COR-L47 (cell line): ENCODE measurements at places on chromosomes 7 and 10.
A peak's percentile ranks its signal among the peaks of the same experiment; 100 is the strongest.

DNA sequence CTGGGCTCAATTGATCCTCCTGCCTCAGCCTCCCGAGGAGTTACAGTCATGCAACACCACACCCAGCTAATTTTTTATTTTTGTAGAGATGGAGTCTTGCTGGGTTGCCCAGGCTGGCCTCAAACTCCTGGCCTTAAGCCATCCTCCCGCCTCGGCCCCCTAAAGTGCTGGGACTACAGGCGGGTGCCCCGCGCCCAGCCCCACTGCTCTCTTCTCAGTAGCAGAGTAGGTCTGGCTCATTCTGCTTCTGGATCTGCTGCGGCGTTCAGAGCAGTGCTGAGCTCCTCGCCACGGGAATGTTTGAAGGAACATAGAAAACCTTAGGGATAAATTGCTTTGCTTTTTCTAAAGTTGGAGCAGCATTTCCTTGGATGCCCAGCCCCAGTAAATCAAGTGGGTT, 27.4 kb downstream of the WIPI2 start:
- DNase-seq: no peak

- DNase-seq: no peak
Observed at GRCh38 chr10:77082601-77083252, 554.9 kb downstream of the KCNMA1 start.

DNA sequence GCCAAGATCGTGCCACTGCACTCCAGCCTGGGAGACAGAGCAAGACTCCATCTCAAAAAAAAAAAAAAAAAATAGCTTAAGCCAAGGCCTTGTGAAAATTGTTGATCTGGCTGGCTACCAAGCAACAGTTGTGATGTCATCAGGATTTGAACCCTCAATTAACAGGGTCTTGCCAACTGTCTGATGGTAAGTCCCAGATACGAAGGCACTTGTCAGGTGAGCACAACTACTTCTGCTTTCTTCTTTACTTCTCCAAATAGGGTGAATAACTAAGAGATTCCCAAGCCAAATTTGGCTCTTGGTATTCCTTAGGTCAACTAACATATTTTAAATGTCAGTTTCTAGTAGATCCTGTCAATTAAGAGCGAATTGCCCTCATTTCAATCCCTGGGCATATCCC, 47.4 kb downstream of the ANKRD61 start:
- DNase-seq: no peak

GRCh38 chr7:148266795-148267194, 323.8 kb upstream of the C7orf33 start:
- no peak for DNase-seq

- DNase-seq: no peak
Observed at GRCh38 chr10:47326927-47327330, 4.7 kb downstream of the GDF2 start.

- no peak for DNase-seq
Observed at GRCh38 chr10:120019568-120019967, 127.0 kb downstream of the SEC23IP start.

DNA sequence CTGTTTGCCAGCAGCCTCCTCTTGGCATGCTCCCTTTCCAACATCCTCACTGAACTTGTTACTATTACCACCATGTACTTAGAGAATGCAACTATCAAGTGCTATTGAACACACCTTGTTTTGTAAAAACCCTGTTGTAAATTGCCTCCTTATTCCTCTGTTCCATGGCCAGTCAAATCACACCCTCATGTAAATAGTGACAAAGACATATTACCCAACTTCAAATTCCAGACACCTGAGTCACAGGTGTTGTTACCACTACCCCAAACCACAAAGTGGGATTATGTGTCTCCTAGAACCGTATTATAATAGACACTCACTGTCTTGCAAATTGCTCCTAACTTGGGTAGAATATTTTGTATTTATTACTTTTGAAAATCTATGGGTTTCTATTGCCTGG, 263.2 kb upstream of the C7orf33 start:
- DNase-seq: no peak

- DNase-seq: no peak
Observed at GRCh38 chr7:43196379-43196778, 83.9 kb downstream of the HECW1 start.

DNA sequence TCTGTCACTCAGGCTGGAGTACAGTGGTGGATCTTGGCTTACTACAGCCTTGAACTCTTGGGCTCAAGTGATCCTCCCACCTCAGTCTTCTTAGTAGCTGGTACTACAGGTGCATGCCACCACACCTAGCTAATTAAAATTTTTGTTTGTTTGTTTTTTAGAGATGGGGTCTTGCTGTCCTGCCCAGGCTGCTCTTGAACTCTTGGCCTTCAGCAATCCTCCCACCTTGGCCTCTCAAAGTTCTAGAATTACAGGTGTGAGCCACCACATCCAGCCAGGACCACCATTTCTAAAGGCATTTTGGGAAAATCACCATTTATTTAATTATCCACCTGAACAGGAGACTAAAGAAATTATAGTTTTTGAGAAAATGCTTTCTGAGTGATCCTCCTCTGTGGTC, 252.3 kb downstream of the PRPF18 start:
- no peak for DNase-seq

- DNase-seq: no peak
Observed at GRCh38 chr7:99901581-99901980, 17.7 kb downstream of the TRIM4 start.

DNA sequence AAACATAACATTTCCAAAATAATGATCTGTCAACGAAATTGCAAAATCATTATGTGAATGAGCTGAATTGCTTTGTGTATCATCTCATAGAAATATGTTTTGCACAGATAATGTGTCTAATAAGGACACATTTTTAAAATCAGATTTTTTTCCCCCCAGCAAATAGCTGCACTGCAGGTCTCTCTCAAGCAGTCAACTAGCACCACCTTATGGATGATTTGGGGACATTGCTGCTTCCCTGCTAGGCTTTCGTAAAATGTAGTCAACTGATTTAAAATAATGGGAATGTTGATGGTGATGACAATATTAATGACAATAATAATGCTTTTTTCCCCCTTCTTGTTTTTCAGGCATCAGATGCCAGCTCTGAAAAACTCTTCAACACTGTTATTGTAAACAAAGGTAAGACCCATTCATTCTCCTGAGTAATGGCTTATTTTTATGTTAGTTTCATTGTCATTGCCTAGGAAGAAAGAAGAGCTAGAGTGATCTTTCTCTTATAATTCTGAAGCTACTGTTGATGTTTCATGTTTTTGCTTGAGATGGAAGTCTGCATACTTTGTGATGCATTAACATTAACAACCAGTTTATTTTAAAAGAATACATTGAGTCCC, 433.6 kb upstream of the GALNT17 start:
- peak; percentile 65 for DNase-seq

DNA sequence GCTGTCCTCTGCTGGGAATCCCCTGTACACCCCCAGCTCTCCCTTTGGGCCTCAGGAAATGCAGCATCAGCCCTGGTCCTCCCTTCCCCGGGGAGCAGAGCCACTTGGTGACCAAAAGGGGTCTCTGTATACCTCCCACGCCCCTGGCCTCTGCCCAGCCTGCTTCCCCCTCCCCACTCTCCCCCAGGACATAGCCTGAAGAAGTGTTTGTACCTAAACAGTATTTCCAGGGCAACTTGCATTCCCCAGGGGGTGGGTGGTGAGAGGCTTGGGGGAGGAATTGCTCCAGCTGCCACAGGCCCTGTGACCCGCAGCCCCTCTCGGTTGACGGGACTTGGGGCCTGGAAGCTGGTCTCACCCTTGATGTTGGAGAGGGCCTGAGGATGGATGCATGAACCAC, 39.3 kb downstream of the TMEM270 start:
- DNase-seq: no peak

DNA sequence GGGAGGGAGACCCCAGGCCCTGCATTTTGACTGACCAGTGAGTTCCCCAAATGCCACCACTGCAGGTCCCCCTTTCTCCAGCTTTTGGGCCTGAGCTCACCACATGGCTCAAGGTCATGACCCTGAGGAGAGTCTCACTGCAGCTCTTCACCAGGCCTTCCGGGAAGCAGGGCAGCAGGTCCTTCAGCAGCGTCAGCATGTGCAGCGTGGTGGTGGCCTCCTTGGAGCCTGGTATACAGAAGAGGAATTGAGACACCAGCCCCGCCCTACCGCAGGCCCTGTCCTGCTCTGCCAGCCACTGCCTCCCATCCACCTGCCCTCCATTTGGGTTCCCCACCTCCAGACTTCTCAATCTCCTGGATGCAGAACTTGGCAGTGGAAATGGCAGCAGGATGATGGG, 13.0 kb downstream of the RRP12 start:
- DNase-seq: no peak

DNA sequence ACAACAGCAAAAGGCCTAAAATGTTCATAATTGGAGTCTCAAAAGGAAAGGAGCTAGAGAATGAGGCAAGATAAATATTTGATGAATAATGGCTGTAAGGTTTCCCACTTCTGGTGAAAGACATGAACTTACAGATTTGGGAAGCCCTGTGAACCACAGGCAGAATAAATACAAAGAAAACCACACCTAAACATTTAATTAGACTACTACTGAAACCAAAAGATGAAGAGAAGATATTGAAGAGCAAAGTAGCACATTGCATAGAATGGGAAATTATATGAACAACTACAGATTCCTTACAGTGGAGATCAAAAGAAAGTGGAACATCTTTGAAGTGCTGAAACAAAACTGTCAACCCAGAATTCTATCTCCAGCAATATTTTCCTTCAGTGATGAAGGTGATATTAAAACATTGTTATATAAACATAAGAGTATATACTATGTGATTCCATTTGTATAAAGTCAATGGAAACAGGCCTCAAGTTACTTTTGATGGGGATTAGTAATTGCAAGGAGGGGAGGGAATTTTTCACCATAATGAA, 191.3 kb upstream of the KAT6B start:
- DNase-seq: no peak

- DNase-seq: no peak
Observed at GRCh38 chr10:57948796-57949195, 318.9 kb downstream of the IPMK start.

DNA sequence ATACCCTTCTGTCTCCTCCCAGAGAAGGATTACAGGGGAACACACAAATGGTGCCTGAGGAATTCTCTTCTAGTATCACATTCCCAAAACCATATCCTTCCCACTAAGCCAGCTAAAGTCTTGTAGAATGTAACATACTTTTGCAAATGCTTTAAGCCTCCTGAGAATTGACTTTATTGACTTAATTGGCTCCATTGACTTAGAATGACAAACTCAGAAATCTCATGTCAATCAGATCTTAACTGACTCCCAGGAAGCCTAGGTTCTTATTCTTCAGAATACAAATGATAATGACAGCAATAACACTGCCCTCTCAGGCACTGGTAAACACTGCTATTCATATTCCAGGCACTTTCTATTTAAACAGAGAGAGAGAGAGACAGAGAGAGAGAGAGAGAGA, 356.9 kb upstream of the PRKCQ start:
- no peak for DNase-seq

- no peak for DNase-seq
Observed at GRCh38 chr7:73539709-73540108, 17.6 kb upstream of the BAZ1B start.

GRCh38 chr7:28922624-28923331, 35.4 kb downstream of the TRIL start:
- DNase-seq: peak; percentile 88

GRCh38 chr10:122847782-122848604, 2.3 kb upstream of the CUZD1 start:
- no peak for DNase-seq

DNA sequence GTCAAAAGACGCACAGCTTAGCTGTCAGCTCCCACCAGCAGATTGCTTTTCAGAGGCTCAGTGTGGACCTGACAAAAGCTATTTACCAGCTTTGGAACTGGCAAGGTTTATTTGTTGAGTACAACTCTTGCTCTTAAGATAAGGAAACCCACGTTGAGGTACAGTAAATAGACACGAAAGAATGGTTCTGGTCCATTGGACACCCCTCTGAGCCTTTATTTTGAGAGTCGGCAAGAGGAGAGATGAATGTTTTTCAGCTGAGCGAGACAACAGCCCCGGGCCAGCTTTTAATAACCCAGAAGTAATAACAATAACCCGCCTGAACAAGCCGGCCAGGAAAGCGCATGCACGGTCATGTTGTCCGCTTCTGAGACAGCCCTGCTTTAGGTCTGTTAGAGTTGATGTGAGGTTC, 49.0 kb downstream of the WNT2 start:
- DNase-seq: peak; percentile 1
